ENCODE measurements at places on chromosomes 3 and 15.

DNA sequence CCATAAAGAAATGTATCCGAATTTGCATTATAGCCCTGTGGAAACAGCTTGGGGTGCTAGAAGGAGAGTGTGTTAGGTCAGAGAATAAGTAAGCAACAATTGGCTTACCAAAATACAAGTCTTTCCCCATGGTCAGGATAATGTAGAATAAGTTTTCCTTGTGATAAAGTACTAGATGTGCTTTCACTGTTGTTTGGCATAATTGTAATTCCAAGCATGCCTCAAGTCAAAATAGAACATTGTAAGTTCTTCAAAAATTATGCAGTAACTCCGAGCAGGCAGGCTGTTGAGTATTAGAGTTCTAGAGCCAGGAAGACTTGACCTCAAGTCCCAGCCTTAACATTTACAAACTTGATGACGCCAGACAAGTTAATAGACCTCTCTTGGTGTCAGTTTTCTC, 242.0 kb downstream of the TUSC7 start:
- no peak for DNase-seq

- DNase-seq, result no peak
These were observed 45.4 kb upstream of the CMTM8 start for GRCh38 chr3:32193101-32193500.

GRCh38 chr15:95620934-95621579, 709.4 kb upstream of the NR2F2 start:
- DNase-seq, result no peak

DNA sequence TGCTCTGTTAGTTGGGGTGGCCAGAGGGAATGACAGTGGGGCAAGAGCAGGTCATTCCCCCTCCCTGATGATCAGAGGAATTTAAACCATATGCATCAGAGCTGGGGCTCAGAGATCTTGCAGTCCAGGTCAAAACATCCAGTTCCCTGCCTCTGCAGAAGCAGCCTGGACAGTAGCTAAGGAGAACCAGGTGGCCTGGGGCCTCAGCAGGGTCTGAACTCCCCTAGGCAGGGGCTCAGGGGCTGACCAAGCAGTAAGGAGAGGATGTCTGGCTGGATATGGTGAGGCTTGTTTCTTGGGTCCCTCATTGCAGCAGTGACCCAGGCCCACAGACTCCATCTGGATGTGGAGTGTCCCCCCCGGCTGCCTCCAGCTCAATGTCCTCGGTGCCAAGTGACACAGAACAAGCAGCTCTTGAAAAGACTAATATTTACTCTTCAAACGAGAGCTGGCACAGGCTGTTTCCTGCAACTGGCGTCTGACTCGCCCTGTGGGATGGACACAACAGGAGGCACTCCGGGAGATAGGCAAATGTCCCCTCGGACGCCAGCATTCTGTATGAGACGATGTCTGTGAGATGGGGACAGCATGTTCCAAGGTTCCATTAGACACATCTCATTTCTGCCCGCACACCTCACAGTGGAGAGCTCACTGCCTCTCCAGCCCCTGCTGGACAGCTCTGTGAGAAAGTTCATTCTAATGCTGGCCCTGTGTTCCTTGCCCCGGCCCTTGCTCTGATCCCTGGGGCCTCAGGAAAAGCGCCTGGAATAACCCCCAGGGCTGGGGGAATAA, 37.1 kb downstream of the SEC22C start:
- no peak for DNase-seq

DNA sequence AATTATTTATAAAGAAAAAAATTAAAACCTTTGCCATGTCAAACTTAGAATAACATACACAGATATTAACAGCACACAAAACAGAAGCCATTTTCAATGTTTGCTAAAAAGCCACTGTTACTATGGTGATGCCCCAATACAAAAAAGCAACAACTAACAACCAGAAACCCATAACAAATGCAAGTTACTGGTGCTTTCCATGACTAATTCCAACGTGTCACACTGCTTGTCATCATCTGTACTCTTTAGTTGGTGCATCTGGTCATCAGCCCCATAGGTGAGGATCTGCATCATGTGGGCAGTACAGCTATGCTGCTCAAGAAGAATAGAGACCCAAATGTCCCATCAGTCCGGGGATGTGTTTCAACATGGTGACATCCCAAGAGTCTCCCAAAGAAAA, 52.8 kb downstream of the ATP8B4 start:
- no peak for DNase-seq

- no peak for DNase-seq
These were observed 270.8 kb downstream of the OPA1 start for GRCh38 chr3:193863657-193864357.

GRCh38 chr3:47035645-47036044, 56.2 kb downstream of the NBEAL2 start:
- DNase-seq, result no peak

GRCh38 chr15:100096700-100097099, 245.1 kb downstream of the ADAMTS17 start:
- DNase-seq, result no peak

GRCh38 chr15:53469422-53469821, 290.0 kb downstream of the WDR72 start:
- no peak for DNase-seq

DNA sequence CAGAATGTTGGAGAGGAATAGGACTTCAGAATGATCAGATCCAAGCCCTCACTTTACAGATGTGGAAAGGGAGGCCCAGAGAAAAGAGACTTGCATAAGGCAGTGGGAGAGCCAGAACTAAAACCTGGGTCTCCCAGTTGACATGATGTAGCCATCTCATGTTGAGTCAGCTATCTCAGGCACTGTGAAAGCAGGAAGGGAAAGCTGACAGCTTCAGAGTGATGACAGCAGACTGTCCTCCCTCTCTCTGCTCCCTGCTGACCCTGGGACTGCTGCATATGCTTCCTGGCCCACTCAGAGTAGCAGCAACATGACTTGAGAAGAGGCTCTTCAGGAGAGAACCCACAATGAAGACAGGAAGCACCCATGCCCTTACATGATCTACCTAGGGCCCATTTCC, 14.7 kb downstream of the FHIT start:
- DNase-seq, result no peak

- no peak for DNase-seq
These were observed 49.8 kb upstream of the GALNT15 start for GRCh38 chr3:16124636-16125035.

- DNase-seq, result no peak
These were observed 650.9 kb downstream of the PDCD6IP start for GRCh38 chr3:34449305-34449704.

- no peak for DNase-seq
These were observed 24.3 kb downstream of the CYP8B1 start for GRCh38 chr3:42851228-42851834.

DNA sequence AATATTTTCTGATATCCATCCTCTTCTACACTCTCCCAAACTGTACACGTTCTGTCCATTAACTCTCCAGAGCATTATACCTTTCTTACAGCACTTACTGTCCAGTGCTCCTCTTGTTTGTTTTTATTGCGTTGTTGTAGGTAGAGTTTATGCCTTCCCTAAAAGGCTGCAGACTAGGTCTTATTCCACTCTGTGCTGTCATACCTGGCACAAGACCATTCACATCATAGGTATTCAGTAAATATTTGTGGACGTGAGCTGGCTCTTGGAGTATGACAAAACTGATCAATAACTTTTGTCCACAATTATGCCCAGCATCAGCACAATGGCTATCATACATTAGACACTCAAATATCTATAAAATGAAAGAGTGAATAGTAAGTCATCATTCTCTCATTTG, 4.4 kb downstream of the HMG20A start:
- no peak for DNase-seq

DNA sequence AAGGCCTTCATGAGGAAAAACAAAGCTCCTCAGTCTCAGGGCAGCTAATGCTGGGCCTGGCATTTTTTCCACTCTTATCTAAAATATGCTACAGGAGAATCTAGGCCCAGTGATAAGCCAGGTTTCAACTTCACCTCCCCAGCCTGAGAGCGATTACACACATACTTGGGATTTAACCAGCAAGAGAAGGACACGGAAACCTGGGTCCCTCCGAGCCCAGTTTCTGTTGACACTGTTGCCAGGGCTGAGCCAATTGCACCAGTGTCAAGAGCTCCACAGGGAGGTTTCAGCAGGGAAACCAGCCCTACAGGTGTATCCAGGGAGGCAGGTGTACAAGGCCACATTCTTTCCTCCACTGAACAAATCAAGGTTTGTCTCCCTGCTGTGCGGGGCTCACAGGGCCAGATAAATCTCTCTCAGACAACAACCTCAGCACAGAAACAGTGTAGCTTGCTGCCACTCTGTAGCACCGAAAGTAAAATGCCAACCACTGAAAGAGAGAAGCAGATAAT, 85.4 kb downstream of the MAGI1 start:
- no peak for DNase-seq

DNA sequence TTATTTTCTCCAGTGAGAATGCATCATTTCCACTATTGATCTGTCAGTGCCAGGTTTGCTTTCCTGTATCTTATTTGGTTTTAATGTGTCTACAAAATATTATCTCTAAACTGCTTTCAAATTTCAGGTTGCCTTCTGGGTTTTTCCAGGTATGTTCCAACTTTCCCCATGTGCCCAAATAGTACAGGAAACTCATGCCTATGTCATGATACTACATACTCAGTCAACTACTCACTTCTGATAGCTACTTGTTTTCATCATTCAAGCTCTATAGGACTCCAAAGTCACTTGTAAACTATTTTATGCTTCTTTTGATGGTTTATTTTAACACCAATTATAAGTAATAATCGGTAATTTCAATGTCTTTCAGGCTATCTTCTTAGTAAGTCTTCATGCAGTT, 134.8 kb upstream of the TTC14 start:
- no peak for DNase-seq

GRCh38 chr3:157393113-157393512, 43.5 kb upstream of the PTX3 start:
- no peak for DNase-seq

DNA sequence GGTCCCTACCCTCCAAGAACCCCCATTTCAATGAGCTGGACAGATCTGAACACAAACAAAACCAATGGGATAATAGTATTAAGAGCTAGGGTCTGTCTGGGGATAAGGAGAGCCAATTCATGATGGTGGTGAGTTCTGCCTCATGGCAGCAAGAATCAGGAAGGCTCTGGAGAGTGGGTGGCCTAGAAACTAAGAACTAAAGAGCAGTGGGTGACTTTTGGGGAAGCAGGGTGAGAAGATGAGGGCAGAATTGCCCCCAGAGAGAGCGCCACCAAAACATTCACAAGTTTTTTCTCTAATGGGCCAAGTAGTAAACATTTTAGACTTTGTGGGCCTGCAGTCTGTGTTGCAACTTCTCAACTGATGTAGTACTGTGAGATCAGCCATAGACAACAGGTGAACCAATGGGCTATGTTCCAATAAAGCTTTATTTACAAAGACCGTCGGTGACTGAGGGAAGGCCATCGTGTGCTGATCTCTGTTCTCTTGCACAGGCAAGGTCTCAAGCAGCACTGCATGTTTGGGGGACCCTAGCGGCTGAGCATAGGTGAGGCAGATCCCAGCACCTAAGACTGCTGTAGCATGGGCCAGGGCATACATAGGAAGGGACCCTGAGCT, 225.5 kb upstream of the ST8SIA2 start:
- DNase-seq, result no peak

DNA sequence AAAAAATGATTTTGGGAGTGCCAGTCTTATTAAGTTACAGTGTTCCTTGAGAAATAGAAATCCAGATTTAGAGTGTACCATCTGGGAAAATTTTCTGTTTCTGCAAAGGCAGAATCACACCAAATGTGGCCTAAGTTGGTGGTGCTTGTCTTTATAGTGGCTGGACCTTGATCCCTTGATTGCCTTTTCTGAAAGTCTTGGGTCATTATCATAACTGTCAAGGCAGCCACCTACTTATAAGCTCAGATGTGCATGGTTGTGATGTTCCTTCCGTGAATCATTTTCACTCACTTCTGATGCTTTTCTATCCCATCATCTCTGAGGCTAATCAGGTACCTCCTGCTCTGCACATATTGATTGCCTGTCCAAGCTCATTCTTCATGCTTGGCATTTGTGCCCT, 20.1 kb downstream of the CMSS1 start:
- no peak for DNase-seq

- no peak for DNase-seq
These were observed 2.0 kb downstream of the FAM3D start for GRCh38 chr3:58664611-58665010.

GRCh38 chr15:70748281-70748747, 15.0 kb downstream of the UACA start:
- DNase-seq, result no peak

- no peak for DNase-seq
These were observed 44.4 kb upstream of the TEX9 start for GRCh38 chr15:56320861-56321260.

GRCh38 chr15:101320501-101321052, 25.5 kb upstream of the SNRPA1 start:
- DNase-seq, result peak; percentile 54

GRCh38 chr3:60308808-60309207, 942.4 kb downstream of the FHIT start:
- no peak for DNase-seq

- DNase-seq, result no peak
These were observed 25.5 kb upstream of the KNG1 start for GRCh38 chr3:186691676-186692075.

- DNase-seq, result no peak
These were observed 97.1 kb upstream of the CHL1 start for GRCh38 chr3:99506-99905.

DNA sequence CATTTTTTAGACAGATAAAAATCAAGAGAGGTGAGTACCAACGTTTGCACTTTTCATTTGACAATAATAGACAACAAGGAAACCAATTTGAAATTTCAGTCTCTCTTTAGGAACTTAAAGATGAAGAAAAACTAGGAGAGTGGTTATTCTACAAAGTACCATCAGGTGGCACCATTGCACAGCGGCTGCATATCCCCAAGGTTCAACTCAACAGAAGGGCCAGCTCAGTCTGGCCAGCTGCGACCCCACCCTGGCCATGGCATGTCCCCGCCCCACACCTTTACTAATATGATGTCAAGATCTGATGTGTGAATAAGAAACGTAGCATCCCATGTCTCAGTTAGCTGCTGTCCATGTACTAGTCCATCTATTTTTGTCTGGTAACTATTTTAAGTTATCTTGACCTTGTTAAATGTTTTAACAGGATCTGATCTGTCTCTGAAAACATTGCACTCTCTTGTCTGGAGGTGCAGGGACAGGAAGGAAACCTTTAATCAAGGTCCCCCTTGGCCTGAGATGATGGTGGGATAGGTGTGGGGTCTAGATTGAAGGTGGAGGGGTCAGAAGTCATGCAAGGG, 35.5 kb upstream of the CGNL1 start:
- peak; percentile 14 for DNase-seq

- no peak for DNase-seq
These were observed 1146.6 kb downstream of the ROBO1 start for GRCh38 chr3:78621061-78621716.

DNA sequence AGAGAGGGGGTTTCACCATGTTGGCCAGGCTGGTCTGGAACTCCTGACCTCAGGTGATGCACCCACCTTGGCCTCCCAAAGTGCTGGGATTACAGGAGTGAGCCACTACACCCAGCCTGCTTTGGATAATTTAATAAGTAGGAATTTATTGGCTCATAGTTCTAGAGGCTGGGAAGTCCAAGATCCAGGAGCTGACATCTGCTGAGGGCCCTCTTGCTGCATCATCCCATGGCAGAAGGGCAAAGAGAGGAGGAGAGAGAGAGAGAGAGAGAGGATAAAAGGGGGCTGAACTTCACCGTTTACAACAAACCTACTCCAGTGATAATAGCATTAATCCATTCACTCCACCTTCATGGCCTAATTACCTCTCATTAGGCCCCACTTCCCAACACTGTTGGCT, 62.0 kb upstream of the HES1 start:
- DNase-seq, result no peak

GRCh38 chr15:65907661-65908060, 38.4 kb downstream of the RAB11A start:
- DNase-seq, result no peak

GRCh38 chr3:156378871-156379270, 176.0 kb downstream of the SSR3 start:
- DNase-seq, result no peak

Measured in GDM1 (cell line).